ENCODE measurements at places on chromosomes 6 and 20.

- no peak for DNase-seq
Observed at GRCh38 chr6:46954837-46955451, 33.2 kb upstream of the ADGRF5 start.

DNA sequence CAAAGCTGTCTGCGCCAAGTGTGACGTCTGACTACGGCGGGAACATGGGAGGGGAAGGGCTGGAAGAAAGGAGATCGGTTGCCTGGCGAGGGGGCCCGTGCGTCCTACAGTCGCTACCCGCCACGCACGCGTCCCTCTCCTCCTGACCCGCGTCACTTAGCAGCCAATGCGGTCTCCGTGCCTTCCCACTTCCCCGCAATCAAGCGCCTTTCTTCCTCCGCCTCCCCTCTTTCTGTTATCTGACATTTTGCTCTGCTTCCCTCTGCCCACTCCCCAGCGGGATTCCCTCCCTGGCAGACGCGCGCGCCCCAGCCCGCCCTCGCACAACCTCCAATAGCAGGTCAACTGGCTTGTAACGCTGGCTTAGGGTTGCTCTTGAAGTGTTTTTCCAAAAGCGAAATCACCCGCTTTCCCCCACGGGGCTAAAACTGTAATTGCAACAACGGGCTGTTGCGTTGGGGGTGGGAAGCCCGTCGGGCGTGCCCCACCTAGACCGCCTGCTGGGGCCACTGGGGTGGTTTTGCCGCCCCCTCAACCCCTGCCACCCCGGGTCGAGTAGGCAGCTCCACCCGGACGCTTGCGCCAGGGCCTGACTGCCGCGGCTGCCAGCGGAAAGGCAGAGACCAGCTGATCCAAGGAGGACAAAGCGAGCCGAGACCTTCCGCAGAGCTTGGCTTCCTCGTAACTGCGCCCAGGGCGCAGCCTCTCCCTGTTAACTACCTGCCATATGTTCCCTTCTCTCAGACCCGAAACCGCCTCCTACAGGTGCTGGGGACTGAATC lies 6.2 kb upstream of the SOX4 start:
- DNase-seq = peak; percentile 35

DNA sequence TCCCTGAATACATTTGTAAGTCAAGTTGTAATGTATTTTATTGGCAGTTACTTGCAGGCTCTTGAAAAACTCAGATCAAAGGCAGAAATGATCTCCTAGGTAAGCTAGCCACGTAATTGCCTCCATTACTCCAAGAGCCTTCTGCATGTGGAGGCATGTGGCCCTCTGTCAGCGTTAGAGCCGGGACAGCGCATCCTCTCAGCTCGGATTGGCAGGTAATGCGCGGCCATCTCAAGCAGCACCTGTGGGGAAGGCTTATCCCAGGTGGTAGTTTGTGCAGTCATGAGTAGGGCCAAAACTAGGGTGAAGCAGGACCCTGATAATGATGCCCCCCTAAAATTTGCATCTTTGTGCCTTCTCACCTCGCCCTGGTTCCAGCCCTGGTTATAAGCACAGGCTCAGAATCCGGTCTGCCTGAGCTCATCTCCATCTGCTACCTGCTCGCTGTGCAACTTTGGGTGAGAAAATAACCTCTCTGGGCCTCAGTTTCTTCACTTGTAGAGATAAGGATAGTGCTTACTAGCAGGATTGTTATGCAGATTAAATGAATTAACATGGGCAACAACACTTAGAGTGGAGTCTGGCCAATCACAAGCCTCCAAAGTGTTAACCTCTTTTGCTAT lies 157.5 kb upstream of the PMEPA1 start:
- no peak for DNase-seq

GRCh38 chr20:7226156-7226555 lies 458.7 kb downstream of the BMP2 start:
- no peak for DNase-seq

All from activated T-cell treated with anti-CD3 and anti-CD28 coated beads, Interleukin-2, amount 50 U/mL, for 72 hours (primary cell).